ENCODE measurements at places on chromosomes 3 and 15. TPM values are rescaled to one million over a fixed set of nuclear protein-coding genes. Genes with fewer than 3 reads are reported as not detected.
A peak's percentile ranks its signal among the peaks of the same experiment; 100 is the strongest.

Gene LTF
- not detected for total RNA-seq

Gene ALDH1A2
- not detected for total RNA-seq

Gene EHD4
- total RNA-seq: 15.9 TPM

Gene EPHA6
- not detected for total RNA-seq

Gene DUOX2
- total RNA-seq: not detected

Gene CHST13
- not detected for total RNA-seq

Gene IL12A
- 2.8 TPM for total RNA-seq

Gene CPNE9
- not detected for total RNA-seq

DNA sequence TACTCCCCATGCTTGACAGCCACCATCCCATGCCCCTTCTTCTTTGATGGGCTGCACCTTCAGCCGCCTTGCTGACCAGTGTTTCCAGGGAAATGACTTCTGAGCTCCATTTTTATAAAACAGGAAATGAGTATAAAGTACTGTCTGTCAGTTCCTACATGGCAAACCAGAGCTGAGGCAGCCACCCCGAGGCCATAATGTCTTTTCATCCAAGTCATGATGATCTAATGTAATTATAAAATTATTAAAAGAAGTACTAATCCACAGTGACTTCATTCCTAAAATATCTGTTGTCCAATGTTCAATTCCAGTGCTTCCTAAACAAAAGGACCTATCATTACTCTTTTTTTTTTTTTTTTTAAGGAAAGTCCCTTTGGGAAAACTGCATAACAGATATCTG is 75.2 kb upstream of the HERC1 start:
- DNase-seq: peak; percentile 74

- no peak for DNase-seq
Measured at GRCh38 chr3:81749265-81749664, 12.2 kb downstream of the GBE1 start.

DNA sequence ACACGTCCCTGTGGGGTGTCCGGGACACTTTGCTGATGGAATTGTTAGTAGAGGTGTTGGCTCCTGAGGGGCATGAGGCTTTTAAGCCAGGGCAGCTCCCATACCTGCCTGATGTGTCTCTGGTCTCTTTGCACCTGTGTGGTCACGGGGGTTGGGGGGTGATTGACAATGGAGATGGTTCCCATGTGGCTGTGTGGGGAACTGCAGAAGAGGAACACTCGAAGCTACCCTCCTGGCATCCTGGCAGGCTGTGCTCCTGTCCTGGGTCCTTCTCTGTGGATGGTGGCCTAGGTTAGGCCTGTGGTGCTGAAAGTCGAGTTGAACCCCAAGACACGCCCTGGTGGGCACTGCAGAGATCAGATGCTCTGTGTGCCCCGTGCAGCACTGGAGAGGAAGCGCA is 73.4 kb downstream of the HMCES start:
- DNase-seq: no peak

GRCh38 chr3:110925798-110926197 is 145.8 kb upstream of the NECTIN3 start:
- no peak for DNase-seq

GRCh38 chr3:9666704-9667445 is 17.6 kb downstream of the MTMR14 start:
- DNase-seq: no peak

DNA sequence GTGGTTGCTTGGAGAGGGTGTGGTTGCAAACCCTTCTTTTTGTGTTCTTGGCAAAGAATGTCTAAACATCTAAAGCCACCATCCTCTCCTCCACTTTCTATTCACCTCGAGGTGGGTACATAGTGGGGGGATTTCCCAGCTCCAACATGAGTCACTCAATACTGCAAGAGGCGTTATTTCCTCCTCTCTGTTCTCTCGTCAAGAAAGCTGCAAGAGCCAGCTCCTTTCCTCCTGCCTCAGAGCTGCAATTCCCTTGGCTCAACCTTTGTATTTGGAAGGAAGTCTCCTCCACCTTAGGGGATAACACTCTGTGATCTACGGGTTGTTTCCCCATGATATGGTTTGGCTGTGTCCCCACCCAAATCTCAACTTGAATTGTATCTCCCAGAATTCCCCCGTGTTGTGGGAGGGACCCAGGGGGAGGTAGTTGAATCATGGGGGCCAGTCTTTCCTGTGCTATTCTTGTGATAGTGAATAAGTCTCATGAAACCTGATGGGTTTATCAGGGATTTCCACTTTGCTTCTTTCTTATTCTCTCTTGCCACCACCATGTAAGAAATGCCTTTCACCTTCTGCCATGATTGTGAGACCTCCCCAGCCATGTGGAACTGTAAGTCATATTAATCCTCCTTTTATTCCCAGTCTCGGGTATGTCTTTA is 138.4 kb downstream of the PLCL2 start:
- no peak for DNase-seq

GRCh38 chr3:193983846-193984818 is 151.8 kb upstream of the HES1 start:
- no peak for DNase-seq

GRCh38 chr3:143078883-143079282 is 40.7 kb upstream of the CHST2 start:
- peak; percentile 86 for DNase-seq

DNA sequence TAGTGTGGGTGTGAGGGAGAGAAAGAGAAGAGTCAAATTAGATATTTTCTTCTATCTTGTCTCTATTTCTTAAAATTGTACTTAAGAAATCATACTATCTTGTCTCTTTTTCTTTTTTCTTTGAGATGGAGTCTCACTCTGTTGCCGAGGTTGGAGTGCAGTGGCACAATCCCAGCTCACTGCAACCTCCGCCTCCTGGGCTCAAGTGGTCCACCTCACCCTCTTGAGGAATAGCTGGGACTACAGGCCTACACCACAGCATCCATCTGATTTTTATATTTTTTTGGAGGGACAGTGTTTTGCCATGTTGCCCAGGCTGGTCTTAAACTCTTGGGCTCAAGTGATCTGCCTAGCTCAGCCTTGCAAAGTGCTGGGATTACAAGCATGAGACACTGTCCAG is 104.2 kb downstream of the MYO9A start:
- DNase-seq: no peak

- DNase-seq: no peak
Measured at GRCh38 chr3:188822411-188822810, 349.4 kb upstream of the TPRG1 start.

GRCh38 chr3:71521021-71521352 is 62.5 kb downstream of the FOXP1 start:
- no peak for DNase-seq

GRCh38 chr3:48950051-48950450 is 31.4 kb downstream of the ARIH2 start:
- DNase-seq: no peak

- DNase-seq: no peak
Measured at GRCh38 chr15:99438224-99438585, 127.6 kb upstream of the MEF2A start.

- DNase-seq: no peak
Measured at GRCh38 chr3:150132101-150132749, 161.5 kb upstream of the PFN2 start.

- peak; percentile 81 for DNase-seq
Measured at GRCh38 chr3:63228677-63229076, 49.4 kb upstream of the SYNPR start.

GRCh38 chr15:68484220-68484619 is 52.3 kb upstream of the ITGA11 start:
- DNase-seq: no peak

DNA sequence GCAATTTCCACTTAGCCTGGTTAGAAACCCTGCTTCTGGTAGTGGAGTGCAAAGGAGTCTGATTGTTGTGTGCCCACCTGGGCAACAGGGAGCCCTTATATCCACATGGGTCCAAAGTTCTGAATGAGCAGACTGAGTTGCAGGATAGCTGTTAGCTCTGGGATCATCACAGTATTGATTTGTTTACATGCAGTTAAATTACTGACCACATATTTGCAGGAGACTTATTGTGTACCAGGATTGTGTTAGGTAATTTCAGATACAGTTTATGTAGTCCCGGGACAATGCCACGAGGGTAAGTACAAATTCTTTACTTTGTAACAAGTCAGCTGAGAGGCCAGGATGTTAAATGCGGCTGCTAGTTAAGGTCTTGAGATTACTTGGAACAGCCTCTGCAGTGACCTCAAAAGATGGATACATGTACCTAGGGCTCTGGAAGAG is 18.8 kb downstream of the ARHGEF26 start:
- DNase-seq: no peak

GRCh38 chr15:79659691-79660090 is 227.6 kb downstream of the MINAR1 start:
- no peak for DNase-seq

- DNase-seq: no peak
Measured at GRCh38 chr3:99712291-99712954, 74.0 kb downstream of the COL8A1 start.

DNA sequence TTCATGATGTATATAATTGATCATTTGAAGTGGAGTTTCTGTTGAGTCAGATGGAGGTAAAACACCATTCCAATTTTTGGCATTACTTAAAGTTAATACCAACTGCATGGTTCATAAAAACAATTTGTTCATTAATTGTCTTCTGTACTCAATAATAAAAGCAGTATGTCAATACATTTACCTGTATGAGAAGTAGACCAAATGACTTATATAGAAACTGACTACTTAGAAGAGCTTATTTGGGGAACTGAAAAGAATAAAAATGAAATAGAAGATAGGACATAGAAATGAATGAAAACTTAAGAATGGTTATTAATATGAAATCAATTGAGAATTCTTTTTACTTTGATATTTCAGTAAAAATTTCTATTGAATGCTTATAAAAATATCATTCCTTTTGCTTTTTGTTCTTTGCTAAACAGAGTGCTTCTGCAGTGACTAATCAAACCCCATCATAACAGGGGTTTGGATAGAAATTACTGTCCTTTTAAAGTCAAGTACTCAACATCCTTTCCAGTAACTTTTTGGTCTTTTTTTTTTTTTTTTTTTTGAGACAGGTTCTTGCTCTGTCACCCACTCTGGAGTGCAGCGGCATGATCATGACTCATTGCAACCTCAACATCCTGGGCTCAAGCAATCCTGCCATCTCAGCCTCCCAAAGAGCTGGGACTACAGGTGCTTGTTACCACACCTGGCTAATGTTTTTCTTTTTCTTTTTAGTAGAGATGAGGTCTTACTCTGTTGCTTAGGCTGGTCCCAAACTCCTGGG is 6.5 kb upstream of the CRYBG3 start:
- DNase-seq: peak; percentile 29

DNA sequence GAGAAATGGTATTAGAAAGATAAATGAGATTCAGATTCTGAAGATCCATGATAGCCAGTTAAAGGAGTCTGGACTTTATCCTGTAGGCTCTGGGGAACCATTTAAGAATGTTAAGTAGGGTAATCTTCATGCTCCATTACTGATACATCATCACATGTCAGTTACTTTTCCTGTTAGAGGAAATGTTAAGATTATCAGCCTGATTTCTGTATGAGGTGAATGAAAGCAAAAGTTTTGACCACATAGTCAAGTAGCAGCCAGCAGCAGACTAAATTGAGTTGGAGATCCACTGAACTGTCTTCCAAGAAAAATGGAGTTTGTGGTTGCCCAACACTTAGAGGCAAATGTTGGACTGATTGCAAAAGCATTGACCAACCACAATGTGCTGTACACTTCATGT is 4.7 kb upstream of the COPB2 start:
- no peak for DNase-seq

DNA sequence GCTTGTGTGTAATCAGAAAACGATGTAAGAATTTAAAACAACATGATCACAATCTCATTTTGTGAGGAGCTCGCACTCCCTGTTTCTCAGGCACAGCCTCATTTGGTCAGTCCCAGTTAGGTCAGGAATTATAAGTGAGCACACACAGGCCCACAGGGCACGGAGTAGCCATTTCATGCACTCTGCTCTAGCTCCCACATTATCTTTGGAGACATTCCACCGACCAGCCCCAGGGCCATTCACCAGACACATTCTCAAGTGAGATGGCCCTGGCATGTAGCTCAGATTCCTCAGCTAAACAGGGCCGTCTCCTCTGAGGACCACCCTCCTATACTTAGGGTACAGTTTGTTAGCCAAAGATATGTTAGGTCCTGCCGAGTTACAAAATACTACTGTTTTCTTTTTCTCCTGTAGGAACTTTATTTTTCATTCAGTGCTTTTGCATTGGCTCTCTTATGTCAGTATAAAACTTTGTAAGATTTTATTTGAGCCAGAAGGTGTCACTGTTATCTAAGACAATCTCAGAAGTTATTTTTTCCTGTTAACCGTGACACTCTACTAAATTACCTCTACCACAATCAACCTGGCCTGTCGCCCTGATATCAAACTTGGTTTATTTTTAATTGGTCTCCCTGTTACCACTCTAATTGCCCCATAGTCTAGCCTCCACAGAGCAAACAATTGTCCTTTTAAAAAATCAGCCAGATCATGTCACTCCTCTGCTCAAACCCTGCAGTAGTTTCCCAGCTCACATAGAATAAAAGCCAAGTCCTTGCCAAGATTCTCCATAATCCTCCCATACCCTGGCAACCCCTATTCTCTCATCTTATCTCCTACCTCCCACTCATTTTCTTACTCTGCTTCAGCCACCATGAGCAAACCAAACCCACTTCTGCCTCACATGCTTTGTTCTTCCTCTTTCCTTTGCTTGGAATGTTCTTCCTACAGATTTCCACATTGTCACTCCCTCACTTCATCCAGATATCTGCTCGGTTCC is 105.7 kb downstream of the PPP2R3A start:
- DNase-seq: peak; percentile 68

DNA sequence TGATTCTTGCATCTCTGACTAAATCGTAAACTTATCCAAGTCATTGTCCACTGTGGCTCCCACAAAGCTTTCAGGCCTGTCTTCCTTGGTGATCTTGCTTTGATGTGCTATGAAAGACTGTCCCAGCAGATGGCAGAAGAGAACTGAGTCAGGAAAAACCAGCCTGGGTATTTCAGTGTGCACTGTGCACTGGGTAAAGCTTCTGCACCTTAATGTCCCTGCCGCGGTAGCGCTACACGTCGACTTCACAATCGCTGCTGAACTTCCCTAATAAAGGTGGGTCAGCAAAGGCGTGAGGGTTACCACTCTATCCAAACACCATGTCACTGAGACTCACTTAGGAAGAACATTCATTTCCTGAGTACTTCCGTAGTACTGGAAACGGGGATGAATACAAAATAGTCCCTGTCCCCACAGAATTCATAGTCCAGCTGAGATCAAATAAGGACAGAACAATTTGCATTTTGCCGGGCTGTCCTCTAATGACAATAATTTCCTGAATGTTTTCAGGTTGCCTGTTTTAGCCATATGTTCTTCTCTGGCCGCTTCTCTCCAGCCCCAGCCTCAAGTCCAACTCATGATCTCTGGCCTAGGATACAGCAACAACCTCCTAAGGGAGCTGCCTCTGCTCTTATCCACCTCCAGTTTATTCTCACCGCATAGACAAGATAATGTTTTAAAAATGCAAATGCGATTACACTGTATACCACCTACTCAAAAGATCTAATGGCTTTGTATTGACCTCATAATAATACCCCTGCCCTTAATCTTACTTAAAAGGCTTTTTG is 83.6 kb upstream of the AKAP13 start:
- peak; percentile 81 for DNase-seq
